ENCODE measurements at places on chromosomes 1 and 21. TPM values are rescaled to one million over a fixed set of nuclear protein-coding genes. Genes with fewer than 3 reads are reported as not detected.
A peak's percentile ranks its signal among the peaks of the same experiment; 100 is the strongest.

The TRNP1 gene
- total RNA-seq: 0.20 TPM

The RAD54L gene
- 0.33 TPM for total RNA-seq

The DDX59 gene
- total RNA-seq: 27.6 TPM

The SPATA17 gene
- total RNA-seq: not detected

The LIPI gene
- total RNA-seq: not detected

The LRRIQ3 gene
- 0.08 TPM for total RNA-seq

The SPRR1B gene
- total RNA-seq: not detected

The CYP2J2 gene
- total RNA-seq: 0.33 TPM

The DDI2 gene
- total RNA-seq: 24.2 TPM

The LCE6A gene
- total RNA-seq: not detected

- no peaks in the 10 kb centered on the region for H3K4me1 ChIP-seq
- no peaks in the 10 kb centered on the region for H3K36me3 ChIP-seq
- no peaks in the 10 kb centered on the region for H3K27me3 ChIP-seq
- DNase-seq: no peak
These were observed 8.9 kb downstream of the RALGPS2 start for GRCh38 chr1:178733972-178734371.

- H3K27me3 ChIP-seq: no peaks in the 10 kb centered on the region
- H3K4me3 ChIP-seq: peak within 1 kb of the TSS; percentile 78
- peak; percentile 75 for DNase-seq
- H3K27ac ChIP-seq: peak within 1 kb of the TSS; percentile 63
- peaks cover 32% of the 10 kb centered on the region for H3K4me1 ChIP-seq
These were observed at the start of gene GPATCH4 for GRCh38 chr1:156601122-156601830. GPATCH4 (minus strand) TSS chr1:156601479.

DNA sequence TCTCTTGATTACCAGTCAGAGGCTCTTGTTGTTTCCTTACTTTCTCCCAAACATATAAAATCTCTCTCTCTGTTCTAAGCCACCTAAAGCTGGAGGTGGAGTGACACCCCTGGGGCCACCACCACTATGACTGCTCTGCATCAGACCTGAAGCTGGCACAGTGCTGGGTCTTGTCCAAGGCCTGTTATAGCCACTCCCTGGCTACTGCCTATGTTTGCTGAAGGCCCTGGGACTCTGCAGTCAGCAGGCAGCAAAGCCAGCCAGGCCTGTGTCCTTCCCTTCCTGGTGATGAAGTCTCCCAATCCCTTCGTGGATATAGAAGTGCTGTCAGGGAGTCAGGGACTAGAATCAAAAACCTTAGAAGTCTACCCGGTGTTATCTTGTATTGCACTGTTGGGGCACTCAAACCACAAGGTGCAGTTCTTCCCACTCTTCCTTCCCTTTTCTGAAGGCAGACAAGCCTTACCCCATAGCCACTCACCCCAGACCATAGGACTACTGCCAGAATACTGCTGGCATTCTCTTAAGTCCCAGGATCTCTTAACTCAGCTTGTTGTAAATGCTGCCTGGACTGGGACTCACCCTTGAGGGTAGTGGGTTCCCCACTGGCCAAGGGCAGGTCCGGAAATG, 103.1 kb downstream of the RPS6KC1 start:
- no peaks in the 10 kb centered on the region for H3K4me1 ChIP-seq
- DNase-seq: no peak
- no peak overlapping the region for H3K4me3 ChIP-seq
- H3K27ac ChIP-seq: no peak overlapping the region
- H3K36me3 ChIP-seq: no peaks in the 10 kb centered on the region

DNA sequence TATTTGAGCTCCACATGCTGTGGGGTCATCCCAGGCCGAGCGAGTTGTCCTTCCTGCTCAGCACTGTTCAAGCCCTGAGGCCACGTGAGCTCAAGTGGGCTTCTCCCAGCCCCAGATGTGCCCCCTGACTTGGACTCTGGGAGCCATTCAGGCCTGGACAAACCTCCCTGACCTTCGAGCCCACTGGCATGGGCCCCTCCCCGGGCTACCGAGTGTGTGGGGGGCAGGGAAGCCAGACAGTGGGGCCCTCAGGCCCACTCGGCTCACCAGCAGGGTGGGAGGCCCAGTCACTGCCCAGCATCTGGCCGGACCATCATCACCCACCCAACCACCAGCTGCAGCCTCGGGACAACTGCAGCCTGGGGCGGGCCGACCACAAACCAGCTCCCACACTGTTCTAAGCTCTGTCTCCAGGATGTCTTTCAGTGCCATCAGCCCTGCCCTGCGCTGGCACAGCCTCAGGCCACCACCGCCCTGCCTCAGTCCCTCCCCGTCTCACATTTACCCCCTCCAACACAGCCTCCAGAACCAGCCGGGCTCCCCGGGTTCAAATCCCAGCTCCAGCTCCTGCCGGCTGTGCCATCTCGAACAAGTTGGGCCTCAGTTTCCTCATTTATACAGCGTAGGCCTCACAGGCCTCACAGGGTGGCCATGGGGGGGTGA, 20.9 kb upstream of the PLEKHG5 start:
- no peaks in the 10 kb centered on the region for H3K36me3 ChIP-seq
- no peak overlapping the region for H3K4me3 ChIP-seq
- no peak for DNase-seq
- no peaks in the 10 kb centered on the region for H3K4me1 ChIP-seq
- H3K27me3 ChIP-seq: peaks cover 2% of the 10 kb centered on the region
- no peak overlapping the region for H3K27ac ChIP-seq

- no peaks in the 10 kb centered on the region for H3K27me3 ChIP-seq
- DNase-seq: no peak
- H3K27ac ChIP-seq: no peak overlapping the region
- H3K36me3 ChIP-seq: no peaks in the 10 kb centered on the region
These were observed 2.5 kb downstream of the CGN start for GRCh38 chr1:151513626-151514121.

DNA sequence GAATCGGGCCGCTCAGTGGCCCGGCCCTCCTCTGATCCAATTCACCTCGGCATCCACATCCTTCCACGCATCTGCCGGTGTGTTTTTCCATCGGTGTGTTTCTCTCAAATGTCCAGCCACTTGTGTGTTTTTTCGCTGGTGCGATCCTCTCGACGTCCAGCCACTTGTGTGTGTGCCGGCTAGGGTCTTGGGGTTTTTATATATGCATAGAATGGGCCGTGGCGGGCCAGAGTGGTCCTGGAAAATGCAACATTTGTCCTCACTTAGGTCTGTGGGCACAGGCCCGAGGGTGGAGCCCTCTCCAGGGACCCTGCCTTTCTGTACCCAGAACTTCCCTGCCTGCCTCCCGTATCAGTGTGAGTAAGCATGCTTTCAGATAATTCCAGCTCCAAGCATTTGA, 1106.4 kb downstream of the AMY1C start:
- H3K27me3 ChIP-seq: no peaks in the 10 kb centered on the region
- no peak overlapping the region for H3K27ac ChIP-seq
- no peak overlapping the region for H3K4me3 ChIP-seq
- no peaks in the 10 kb centered on the region for H3K4me1 ChIP-seq
- no peaks in the 10 kb centered on the region for H3K36me3 ChIP-seq

- H3K36me3 ChIP-seq: peaks cover 53% of the 10 kb centered on the region
- DNase-seq: no peak
- no peaks in the 10 kb centered on the region for H3K27me3 ChIP-seq
- H3K4me3 ChIP-seq: no peak overlapping the region
- H3K4me1 ChIP-seq: no peaks in the 10 kb centered on the region
- H3K27ac ChIP-seq: no peak overlapping the region
These were observed 11.1 kb downstream of the TOR3A start for GRCh38 chr1:179092896-179093461.

GRCh38 chr1:52567943-52568342, 15.1 kb upstream of the TUT4 start:
- no peaks in the 10 kb centered on the region for H3K36me3 ChIP-seq
- H3K4me1 ChIP-seq: peaks cover 10% of the 10 kb centered on the region

DNA sequence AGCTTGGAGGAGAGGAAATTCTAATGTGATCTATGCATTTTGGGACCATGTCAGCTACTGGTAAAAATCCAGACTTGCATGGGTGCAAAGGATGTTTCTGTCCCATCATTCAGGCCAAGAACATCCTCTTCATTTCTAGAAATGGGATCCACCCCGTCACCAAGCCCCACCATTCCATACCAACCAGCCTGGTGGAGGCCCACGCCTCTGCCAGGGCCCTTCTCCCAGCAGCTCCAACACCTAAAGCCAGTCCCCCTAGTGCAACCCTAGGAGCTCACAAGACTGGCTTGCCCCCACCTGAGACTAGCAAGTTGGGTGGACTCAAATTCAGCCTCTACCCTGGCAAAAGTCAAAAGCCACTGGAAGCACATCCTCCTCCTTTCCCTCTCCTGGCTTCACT, 1.9 kb downstream of the ARHGEF11 start:
- DNase-seq: no peak
- H3K4me1 ChIP-seq: peaks cover 13% of the 10 kb centered on the region
- no peaks in the 10 kb centered on the region for H3K36me3 ChIP-seq
- H3K27ac ChIP-seq: no peak overlapping the region
- no peak overlapping the region for H3K4me3 ChIP-seq
- peaks cover 79% of the 10 kb centered on the region for H3K27me3 ChIP-seq

DNA sequence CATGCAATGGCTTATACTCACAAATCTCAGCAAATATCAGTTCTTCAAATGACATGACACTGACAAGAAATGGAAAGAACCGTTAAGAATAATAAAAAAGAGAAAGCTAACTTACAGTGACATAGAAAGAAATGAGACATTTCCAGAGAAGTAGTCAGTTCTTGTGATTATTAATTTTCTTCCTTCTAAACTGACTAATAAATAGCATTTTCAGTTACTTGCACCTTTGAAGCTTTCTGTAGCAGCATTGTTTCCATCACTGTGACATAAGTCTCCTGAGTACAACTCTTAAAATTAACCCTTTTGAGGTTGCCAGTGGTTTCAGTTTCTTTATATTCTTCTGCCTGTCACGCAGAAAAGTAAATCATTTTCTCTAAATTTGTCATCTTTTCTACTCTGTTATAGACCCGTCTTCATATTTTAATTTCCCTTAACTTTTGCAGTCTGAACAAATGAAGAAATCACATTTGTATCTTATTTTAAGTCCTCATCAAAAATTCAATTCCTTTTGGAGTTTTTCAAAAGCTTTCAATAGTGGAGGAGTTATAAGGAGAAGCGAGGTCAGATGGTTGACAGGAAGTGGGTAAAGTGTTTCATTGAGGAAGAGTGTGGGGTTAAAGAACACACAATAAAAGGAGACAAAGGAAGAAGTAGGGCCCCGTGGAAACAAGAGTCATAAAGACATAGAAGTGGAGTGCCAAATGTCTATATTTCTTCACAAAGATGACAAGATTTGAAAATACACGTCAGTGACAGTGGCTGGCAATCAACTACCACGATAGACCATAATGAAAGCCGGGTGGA, 57.9 kb upstream of the S1PR1 start:
- H3K27ac ChIP-seq: peak overlapping the region; percentile 34
- H3K4me1 ChIP-seq: peaks cover 10% of the 10 kb centered on the region
- DNase-seq: no peak
- H3K27me3 ChIP-seq: no peaks in the 10 kb centered on the region
- H3K4me3 ChIP-seq: peak overlapping the region; percentile 20
- no peaks in the 10 kb centered on the region for H3K36me3 ChIP-seq

GRCh38 chr1:203636291-203636690, 9.7 kb downstream of the ATP2B4 start:
- H3K27me3 ChIP-seq: no peaks in the 10 kb centered on the region
- H3K4me3 ChIP-seq: no peak overlapping the region
- no peak overlapping the region for H3K27ac ChIP-seq
- H3K4me1 ChIP-seq: peaks cover 64% of the 10 kb centered on the region
- DNase-seq: no peak

DNA sequence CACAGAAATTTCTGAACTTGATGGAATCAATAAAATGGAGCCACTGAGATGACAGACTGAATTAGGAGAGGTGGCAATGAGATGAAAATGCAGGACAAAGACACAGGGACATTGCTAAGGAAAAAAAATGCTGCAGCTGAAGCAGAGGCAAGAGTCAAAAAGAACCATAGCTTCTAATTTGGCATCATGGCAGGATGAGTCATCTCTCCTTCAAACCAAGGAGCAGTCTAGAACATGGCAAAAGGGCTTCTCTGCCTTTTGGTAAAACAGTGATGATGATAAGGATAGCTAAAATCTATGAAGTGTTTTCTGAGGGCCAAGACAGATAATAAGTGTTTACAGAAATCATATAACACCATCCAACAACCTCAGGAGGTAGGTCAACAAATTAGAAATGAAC, 16.8 kb downstream of the SLC19A2 start:
- H3K4me1 ChIP-seq: no peaks in the 10 kb centered on the region
- no peak overlapping the region for H3K4me3 ChIP-seq
- H3K36me3 ChIP-seq: no peaks in the 10 kb centered on the region
- no peak for DNase-seq
- no peaks in the 10 kb centered on the region for H3K27me3 ChIP-seq

DNA sequence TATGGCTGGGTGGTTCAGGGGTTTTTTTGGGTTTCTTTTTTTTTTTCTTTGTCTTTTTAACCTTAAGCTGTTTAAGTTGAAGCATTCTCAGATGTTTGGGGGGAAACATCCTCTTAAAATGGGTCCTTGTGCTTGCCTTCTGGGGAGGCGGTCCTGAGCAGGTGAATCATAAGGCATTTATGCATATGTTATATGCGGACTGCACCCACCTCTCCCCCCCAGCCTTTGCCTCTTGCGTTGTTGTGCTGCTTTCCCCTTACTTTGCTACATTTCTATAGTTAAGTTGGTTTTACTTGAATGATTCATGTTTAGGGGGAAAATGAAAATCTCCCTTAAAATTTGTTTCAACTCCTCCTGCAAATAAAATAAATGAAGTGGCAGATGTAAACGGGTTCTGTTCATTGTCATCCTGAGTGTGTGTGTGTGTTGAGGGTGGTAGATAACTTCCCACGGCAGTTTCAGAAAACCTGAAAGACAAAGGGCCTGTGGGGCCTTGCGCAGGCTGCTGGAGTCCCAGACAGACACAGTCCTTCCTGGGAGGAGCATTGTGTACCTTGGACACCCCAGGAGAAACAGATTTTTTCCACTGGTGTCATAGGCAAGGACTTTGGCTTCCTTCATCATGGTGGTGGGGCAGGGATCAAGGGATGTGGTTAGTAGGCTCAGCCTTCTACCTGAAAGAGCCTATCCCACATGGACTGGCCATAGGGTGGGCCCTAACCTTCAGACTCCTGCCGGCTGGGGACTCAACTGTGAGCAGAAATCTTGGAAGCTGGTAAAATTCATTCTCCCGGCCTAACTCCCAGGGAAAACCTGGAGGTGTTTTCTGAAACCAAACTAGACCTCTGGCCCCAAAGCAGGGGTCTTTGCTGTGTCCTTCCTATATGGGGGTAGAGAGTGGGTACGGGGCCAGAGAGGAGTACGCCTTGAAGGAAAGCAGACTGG, 926 bp upstream of the SH3D21 start:
- no peak overlapping the region for H3K4me3 ChIP-seq
- H3K36me3 ChIP-seq: peaks cover 42% of the 10 kb centered on the region
- H3K27me3 ChIP-seq: no peaks in the 10 kb centered on the region
- H3K27ac ChIP-seq: peak overlapping the region; percentile 29
- H3K4me1 ChIP-seq: peaks cover 24% of the 10 kb centered on the region

- no peak overlapping the region for H3K4me3 ChIP-seq
- no peak for DNase-seq
- no peaks in the 10 kb centered on the region for H3K4me1 ChIP-seq
These were observed 156.1 kb downstream of the NR5A2 start for GRCh38 chr1:200183637-200184036.

DNA sequence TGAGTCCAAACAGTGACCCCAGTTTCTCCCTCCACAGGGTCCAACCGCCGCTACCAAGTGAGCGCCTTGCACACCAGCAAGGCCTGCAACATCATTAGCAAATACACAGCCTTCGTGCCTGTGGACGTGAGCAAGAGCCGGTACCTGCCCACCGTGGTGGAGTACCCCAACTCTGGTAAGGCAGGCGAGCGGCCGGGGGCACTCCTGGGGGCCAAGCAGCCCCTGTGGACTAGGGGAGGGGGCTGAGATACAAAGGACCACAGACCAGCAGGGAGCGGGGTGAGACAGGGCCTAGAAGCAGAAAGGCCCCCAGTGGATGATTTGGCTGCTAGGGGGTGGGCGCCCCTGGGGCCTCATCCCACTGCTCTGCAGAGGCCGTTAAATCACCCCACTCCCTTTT, 54.7 kb downstream of the VWA5B1 start:
- H3K4me3 ChIP-seq: no peak overlapping the region
- H3K4me1 ChIP-seq: peaks cover 10% of the 10 kb centered on the region
- H3K27me3 ChIP-seq: peaks cover 15% of the 10 kb centered on the region
- H3K36me3 ChIP-seq: no peaks in the 10 kb centered on the region
